ENCODE measurements at places on chromosomes 1 and 21.
A peak's percentile ranks its signal among the peaks of the same experiment; 100 is the strongest.

- no peak for DNase-seq
These were observed 4.0 kb downstream of the HAO2 start for GRCh38 chr1:119372503-119373086.

DNA sequence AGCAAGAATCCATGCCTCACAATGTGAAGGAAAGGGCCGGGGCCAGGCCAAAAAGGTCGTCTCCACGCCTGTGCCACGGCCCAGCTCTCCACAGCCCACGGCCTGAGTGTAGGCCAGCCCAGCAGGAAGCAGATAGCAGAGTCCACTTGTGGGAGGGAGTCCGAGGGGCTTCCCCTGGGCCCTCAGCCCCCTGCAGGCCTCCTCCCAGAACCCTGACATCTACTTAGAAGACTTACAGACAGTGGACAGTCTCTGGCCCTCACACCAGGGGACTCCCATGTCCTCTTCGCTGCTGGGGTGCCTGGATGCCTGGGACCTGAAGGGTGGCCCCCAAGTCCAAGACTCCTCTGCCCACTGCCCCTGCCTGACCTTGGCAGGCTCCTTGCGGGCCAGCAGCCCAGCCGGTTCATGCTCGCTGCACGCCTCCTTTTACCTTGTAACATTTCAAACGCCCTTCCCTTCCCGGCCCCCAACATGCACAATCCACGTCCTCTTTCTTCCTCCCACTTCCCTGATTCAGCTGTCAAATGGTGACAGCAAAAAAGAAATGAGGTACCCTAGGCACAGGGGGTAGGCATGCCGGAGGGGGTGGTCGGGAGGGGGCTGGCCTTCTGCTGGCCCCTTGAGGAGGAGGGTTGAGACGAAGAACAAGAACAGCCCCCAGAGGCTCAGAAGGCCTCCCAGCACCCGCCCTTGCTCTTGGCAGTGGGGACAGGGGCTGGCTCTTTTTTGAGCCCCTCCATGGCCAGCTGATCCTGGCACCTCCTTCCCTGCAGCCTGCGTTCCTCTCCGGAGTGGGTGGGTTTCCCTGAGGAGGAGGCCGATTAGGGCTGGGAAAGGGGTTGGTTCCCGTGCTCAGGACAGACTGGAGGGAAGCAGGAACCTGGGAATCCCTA lies 997 bp upstream of the PTPN7 start:
- DNase-seq: no peak

DNA sequence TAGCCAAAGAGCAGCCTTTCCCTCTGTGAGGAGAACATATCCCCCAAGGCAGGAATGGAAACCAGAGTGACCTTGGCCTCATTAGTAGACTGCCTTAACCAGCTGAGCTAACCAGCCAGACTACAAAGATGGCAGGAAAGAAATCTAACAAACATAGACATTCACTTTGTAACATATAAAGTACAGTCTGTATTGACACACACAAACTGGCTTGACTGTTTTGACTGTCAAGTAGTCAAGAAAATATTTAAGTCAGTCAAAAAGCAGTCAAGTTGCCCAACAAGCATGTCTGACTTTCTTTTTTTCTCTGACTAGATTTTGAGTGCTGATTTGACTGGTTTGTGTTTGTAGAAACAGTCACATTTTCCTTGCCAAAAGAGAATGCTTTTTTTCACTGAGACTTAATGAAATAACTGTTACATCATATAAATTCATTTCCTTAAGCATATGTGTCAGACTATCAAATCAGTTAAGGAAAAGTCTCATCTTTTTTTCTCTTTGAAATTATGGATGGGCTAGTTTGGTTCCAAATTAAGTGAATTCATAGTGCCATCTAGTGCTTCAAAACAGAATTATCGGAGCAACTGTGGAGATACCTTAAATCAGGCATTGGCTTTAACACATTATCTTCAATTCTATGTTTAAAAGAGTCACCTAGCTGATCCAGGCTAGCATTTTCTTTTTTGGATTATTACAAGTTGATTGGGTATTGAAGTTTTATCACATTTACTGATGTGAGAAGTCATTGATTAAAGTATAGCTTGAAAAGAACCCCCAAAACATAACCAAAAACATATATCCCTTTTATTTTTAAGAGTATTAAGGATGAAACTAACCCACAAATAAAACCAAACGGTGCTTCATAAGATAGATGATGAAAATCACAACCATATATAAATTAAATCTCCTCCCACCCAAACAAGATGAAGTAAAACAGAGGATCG lies 75.0 kb downstream of the ATP6V1G3 start:
- no peak for DNase-seq

DNA sequence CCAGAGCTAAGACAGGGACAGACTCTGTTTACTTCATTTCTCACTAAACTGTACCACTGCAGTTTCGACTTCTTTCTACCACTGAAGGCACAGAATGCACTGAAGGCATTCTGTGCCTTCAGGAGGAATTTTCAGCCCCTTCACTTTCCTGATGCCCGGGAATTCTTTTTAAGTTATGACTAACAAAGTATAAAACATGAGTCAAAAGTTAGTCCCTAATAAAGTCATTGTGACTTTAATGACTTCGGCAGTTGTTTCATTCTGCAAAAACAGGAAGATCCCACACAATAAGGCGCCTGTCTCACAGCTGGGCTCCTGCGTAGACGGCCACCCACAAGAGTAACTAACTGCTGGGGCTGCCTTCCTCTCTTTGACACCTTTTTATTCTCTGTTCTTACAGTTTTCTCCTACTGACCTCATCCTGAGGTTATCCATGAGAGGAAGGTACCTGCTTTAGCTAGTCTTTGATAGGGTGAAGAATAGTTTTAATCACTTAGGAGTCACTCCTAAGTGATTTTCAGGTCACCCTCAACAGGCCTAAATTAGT lies 183.9 kb upstream of the SGIP1 start:
- peak; percentile 52 for DNase-seq

- DNase-seq: no peak
These were observed 8.8 kb upstream of the SAMD11 start for GRCh38 chr1:914891-915280.

- DNase-seq: no peak
These were observed 2.6 kb downstream of the MTF2 start for GRCh38 chr1:93081716-93082115.

- DNase-seq: peak; percentile 67
These were observed 42.8 kb downstream of the ACP6 start for GRCh38 chr1:147627435-147628110.

DNA sequence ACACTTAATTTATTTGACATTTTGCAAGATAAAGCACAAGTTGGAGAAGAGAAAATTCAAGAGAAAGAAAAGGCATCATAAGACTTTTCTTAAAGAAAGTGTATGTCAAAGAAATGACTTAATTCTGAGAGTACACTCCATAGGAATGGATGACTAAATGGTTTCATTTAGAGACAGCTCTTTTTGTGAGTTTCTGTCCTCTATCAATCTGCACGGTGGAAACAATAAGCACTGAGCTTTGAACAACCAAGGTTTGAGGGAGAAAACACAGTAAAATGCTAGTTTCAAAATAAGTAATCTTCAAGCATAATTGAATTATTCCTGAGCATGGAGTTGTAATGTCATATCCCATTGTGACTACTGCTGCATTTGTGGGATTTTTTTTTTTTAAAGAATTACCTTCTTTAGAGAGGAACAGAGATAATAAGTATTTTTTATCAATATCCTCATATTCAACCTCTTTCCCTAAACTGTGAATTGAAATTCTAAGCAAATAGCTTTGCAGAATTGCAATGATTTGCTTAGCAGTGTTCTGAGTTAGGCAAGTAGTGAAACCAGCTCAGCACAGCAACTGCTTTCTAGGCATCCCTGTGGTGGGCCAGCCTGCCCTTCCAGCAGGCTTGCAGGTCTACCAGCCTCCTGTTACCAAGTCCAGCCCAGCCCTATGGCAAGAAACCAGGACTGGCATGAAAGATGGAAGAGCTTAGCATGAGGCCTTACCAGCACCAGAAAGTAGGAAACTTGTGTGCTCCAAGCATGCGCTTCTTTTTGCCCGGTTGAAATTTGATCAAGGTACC lies 38.2 kb downstream of the KCNJ6 start:
- no peak for DNase-seq

DNA sequence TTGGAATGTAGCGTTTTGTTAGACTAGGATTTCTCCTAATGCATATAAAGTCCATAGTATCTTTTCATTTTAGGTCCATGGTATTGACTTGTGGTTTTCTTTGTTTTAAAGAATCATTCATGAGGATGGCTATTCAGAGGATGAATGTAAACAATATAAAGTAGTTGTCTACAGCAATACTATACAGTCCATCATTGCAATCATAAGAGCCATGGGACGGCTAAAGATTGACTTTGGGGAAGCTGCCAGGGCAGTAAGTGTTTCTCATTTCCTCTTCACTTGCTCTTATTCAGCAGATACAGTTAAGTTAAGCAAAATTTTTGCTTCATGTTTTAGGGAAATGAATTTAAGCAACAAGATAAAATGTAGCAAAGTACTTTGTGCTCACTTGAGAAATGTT lies 25.4 kb downstream of the GNAI3 start:
- DNase-seq: no peak

GRCh38 chr1:89589515-89589914 lies 43.4 kb upstream of the LRRC8C start:
- DNase-seq: no peak

- peak; percentile 63 for DNase-seq
These were observed 65.9 kb downstream of the NDUFS5 start for GRCh38 chr1:39091845-39092645.

- no peak for DNase-seq
These were observed 70.6 kb downstream of the SYT6 start for GRCh38 chr1:114082867-114083585.

- no peak for DNase-seq
These were observed 38.2 kb downstream of the PKNOX1 start for GRCh38 chr21:43012596-43012995.

- peak; percentile 37 for DNase-seq
These were observed 25.7 kb downstream of the ERG start for GRCh38 chr21:38472412-38473108.

DNA sequence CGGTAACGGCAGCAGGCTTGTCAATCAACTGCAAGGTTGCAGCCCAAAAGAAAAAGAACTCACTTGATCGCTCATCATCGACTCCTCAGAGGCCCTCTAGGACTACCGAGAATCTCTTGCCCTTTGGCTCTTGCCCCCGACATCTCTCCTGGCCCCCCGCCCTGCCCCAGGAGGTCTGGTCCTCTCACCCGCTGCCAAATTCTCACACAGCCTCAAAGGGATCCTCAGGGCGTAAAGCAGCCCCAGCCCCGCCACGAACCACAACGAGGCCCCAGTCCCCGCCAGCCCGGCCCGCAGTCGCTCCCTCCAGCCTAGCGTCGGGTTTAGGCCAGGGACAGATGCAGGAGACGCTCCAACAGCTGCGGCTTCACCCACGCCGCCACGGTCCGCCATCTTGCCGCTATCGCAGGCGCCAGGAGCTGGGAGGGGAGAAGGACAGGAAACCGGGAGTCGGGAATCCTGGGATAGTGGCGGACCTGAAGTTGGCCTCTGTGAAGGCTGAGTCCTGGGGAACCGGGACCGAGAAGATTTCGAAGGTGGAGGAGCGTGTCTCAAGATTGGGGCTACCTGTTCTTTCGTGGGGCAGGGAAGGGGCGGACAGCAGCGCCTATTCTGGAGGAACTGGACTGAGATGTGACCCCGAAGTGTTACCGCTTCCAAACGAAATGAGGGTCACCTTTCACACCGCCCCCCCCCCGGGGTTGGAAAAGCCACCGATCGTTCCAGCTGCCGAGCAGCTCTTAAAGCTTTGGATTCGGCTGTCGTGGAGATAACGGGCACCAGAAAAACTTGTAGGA lies at the start of gene ST7L:
Gene ST7L (minus strand): TSS at position 421 of the 797 bp plus-strand sequence. CDS start 28 bp downstream, at position 393.
- DNase-seq: peak; percentile 84

- DNase-seq: no peak
These were observed 4.6 kb downstream of the LRP8 start for GRCh38 chr1:53323316-53323715.

DNA sequence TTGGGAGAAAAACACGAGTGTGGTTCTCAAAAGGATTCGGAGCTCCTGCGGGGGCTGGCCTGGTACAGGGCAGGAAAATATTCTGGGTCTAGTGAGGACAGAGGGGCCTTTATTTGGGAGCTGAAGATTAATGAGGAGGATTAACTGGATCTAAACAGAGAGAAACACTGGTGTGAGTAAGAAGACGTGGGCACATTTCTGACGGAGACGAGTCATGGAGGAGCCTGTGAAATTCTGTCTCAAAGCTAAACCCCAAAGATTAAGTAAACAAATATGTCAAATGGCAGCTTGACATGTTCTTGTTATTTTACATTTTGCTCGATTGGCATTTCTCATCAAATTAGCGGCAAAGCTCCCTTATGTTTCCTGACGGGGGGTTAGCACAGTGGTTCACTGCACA lies 12.8 kb downstream of the PROK1 start:
- no peak for DNase-seq

DNA sequence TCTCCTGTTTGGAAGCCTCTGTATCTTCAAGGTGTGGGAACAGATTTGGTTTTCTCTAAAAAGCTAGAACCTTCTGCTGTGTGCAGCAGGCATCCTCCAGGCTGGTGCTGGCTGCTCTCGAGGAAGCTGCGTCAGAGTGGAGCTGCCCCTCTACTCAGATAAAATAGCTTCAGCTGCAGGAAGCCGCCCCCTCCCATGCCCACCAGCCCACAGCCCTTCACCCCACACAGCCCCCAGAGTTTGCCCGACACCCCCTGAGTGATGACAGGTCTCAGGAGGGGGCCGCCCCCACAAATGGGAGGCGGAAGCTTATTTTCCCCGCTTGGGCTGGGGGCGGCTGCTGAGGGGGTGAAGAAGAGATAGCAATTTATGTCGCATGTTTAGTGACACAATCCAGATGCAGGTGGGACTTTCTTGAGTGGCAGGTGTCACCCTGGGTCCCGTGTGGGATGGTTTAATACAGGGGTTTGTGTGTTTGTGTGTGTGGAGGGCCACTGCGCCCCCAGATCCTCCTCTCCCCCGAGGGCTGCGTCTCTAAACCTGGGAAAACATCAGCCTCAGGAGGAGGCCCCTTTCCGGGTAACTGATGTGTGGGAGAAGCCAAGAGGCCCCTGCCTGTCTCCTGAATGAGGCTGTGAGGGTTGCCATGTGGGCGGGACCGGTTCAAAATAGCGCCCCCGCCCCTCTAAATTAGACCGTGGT lies 55.4 kb downstream of the STUM start:
- no peak for DNase-seq

- no peak for DNase-seq
These were observed 286.2 kb upstream of the DUSP10 start for GRCh38 chr1:222028116-222028515.

DNA sequence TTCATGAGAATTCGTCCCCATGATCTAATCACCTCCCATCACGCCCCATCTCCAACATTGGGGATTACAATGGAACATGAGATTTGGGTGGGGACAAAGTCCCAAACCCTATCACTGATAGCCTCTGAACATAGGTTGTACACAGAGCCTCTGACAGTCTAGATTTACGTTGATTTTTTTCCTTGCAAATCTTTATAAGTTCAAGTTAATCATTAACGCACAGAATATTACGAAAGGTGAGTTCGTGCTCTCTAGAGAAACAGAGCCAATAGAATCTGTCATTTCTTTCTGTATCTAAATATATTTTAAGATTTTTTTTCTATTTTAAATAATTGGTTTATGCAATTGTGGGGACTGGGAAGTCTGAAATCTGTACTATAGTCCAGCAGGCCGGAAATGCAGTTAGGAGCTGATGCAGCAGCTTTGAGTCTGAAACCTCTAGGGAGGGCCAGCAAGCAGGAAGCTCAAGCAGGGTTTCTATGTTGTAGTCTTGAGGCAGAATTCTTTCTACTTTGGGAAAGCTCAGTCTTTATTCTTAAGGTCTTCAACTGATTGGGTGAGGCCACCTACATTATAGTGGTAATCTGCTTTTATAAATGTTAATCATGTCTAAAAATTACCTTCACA lies 61.0 kb downstream of the SELENOF start:
- DNase-seq: no peak

- DNase-seq: no peak
These were observed 58.0 kb upstream of the GFI1 start for GRCh38 chr1:92544756-92545165.
